ENCODE measurements at places on chromosomes 16 and 17.

DNA sequence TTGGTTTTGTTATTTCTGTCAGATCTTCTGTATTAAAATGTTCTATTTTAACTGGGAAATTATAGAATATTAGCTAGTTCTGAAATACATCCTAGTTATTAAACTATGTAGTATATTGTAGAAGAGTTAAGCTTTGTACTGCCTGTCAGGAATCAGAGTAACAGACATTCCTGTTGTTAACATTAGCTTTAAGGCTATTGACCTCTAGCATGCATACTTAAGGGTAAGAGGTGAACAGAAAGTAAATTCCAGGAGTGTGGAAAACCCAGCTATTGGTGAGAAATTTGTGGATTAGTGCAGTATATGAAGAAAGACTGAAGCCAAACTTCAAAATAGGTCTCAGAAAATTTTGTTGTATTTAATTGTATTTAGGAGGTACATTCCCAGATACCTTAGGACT, 111.3 kb downstream of the CHD9 start:
- DNase-seq: no peak

DNA sequence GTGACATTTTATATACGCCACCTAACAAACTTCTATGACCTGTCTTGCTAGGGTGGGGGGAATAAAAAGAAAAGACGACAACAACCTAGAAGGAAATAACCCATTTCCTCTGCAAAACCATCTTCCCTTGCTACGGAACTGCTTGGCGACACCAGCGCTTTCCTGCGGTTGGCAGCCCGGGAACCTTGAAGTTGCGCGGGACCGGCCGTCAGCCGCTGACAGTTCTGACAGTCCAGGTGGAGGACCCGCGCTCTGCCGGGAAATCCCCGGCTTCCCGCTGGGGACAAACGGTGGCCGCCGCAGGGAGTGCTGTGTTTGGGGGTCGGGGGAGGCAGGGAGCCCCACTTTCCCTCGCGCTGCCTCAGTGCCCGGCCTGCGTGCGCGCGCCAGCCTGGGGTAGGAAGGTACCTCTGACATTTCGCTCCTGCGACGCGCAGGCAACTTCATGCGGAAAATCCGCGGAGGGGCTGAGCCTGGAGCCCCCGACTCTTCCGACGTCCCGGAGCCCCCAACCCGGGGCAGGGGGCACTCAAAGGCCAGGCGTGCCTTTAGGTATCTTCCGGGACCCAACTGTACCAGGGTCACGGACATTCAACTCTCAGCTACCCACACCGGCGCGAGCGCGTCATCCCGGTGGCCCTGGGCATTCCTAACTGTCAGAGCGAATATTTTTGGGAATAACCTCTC, 516 bp downstream of the SLC16A6 start:
- no peak for DNase-seq

DNA sequence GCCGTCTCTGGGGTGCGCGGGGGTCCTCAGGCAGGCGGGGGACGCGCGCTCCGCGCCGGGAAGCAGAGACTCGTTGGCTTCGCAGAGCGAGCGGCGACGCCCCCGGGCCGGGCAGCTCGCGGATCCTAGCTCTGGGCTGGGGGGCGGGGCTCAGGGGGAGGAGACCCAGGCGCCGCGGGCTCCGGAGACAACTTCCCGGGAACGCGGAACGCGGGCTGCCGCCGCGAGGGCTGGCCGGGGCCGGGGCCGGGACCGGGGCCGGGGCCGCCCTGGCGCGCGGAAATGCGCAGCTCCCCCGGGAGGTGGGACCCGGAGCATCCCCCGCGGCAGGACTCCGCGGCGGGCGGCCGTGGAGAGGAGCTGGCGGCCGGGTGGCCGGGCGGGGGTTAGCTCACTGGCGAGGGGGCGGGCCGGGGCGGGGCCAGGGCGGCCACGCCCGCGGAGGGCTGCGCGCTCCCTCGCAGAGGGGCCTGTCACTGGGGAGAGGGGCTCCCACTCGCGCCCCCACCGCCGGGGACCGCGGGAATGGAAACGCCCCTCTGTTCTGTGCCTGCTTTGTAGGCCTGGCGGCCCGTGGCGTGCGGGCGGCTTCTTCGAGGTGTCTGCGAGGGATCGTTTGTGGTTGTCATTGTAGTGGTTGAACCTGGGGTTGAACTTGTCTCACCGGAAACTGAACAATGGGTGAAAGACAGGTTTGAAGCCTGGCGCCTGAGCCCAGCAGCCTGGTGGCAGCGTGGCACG, at the start of gene GAS7:
TSS of gene GAS7 (minus strand) at position 98 of the 741 bp plus-strand sequence.
- DNase-seq: no peak

DNA sequence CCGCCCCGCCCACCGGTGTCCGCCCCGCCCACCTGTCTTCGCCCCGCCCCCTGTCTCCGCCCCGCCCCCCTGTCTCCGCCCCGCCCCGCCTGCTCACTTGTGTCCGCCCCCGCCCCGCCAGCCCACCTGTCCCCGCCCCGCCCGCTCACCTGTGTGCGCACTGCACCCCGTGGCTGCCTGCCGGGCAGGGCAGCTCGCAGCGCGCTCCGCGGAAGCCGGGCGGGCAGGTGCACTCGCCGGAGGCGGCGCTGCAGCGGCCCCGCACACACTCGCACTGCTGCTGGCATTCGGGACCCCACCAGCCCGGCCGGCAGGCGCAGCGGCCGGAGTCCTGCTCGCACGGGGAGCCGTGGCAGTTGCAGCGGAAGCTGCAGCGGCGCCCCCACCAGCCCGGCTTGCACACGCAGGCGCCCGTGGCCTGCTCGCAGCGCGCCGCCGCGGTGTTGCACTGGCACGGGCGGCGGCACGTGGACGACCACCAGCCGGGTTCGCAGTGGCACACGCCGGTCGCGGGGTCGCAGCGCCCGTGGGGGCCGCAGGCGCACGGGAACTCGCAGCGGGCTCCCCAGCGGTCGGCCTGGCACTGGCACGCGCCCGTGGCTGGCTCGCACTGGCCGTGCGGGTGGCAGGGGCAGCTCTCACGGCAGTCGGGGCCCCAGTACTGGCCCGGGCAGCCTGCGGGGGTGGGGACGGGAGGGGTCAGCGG, 2.1 kb downstream of the SCARF1 start:
- peak; percentile 45 for DNase-seq

DNA sequence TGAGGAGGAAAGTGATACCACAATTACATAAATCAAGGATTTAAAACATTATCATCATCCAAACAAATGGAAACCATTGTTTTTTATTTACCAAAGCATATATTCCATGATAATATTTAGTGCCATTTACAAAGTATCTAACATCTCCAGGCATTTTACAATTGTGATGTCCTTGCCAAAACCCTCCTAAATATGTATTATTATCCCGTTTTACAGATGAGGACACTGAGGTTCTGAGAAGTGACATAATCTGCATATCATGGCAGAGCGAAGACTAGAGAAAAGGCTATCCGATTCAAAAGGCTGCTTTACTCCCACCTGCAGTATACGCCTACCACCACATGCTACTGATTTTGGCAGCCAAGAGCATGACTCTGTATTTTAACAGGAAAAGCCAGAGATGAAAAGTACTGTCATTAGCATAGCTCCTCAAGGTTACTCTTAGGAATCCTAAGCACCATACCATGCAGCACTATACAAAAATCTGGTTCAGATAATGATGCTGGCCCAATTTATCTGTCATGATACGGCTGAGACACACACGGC, 301.4 kb downstream of the CA10 start:
- DNase-seq: no peak

DNA sequence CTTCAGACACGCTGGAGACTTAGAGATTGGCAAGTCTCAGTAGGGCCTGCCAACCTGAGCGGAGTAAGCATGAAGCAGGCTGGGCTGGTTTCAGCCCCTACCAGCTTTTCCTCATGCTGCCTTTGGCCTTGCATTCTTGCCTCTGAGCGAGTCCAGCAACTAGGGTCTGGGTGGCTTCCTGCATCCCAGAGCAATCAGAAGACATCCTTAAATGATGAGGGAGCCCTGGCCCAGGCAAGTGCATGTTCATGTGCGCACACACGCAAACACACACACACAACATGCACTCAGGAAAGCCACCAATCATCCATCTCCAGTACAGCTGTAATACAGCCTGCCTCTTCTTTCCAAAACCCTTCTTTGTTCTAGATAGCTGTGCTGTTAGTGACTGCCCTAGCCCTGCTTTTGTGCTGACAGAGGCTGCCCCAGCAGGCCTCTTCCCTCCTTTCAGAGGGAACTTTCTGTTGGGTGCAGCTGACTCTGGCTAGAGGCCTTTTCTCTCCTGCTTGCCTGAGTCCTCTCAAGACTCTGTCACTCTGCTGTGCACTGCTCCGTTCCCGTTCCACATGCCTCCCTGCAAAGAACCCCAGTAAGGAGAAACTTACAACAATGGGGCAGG, 30.7 kb upstream of the TBX2 start:
- no peak for DNase-seq

GRCh38 chr17:83186226-83186625, 106.8 kb downstream of the METRNL start:
- DNase-seq: no peak

DNA sequence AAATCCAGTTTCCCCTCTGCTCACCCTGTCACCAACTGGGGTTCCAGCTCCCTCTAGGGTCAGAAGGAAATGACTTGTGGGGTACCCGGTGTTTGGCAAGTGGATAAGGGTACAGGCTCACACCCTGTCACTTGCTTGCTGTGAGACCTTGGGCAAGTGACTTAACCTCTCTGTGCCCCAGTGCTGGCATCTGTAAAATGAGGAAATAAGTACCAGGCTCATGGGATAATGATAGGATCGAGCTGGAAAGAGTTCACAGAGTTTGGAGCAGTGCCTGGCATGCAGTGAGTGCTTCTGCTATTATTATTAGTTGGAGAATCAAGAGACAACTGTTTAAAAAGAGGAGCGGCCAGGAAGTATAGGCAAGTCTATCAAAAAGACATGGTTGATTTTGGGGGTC, 53.7 kb upstream of the DLX4 start:
- no peak for DNase-seq

DNA sequence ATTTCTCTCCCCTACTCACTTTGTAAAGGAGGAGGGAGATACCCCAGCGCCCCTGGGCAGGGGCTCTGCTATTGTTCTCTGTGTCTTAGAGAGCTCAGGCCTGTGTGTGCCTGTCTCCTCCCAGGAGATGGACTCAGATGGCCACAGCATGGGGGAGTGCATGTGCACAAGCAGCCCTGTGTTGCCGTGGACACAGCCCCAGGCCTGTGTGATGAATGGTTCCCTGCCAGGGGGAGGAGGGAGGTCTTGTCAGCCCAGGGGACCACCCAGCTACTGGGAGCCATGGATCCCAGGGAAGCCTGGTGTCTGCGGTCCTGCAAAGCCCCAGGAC, 26.3 kb downstream of the GINS2 start:
- DNase-seq: no peak

DNA sequence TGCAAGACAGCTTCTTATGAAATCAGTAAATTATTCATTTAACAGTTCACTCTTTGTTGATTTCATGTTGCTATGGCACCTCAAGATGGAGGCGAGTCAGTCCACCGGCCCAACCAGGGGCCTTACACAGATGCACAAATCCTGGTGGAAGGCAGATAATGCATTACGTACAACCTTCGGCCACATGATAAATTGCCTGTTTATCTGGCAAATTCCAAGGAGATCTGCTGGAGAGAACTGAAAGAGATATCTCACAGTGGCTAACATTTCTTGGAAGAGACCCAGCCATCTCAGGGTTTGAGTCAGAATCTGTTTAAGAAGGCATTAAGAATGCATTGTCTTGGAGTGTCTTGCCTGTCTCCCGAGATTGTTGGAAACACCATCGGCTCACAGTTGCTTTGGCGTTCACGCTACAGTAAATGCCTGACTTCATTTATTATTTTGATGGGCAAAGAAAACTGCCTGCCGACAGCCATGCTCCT, 225.6 kb downstream of the MSI2 start:
- DNase-seq: no peak

- no peak for DNase-seq
Measured at GRCh38 chr17:27313301-27313700, 19.4 kb downstream of the WSB1 start.

- no peak for DNase-seq
Measured at GRCh38 chr16:3478242-3478925, 16.9 kb downstream of the C16orf90 start.

GRCh38 chr16:12155235-12155634, 178.7 kb downstream of the SNX29 start:
- no peak for DNase-seq

DNA sequence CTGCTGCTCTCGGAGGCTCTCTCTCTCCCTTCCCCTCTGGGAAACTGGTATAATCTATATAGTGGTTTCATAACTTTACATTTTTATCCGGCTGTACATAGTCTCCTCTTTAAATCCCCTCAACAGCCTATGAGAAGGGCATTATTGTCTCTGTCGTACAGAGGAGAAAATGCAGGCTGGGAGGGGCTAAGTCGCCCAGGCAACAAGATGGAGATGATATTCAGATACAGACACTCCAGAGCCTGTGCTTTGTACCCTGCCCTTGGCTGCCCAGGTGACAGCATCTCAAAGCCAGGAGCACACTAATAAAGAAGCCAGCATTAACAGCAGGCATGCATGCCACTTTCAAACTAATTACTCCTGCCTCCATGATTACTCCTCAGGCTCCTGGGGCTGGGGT, 4.7 kb upstream of the EIF1 start:
- DNase-seq: no peak

DNA sequence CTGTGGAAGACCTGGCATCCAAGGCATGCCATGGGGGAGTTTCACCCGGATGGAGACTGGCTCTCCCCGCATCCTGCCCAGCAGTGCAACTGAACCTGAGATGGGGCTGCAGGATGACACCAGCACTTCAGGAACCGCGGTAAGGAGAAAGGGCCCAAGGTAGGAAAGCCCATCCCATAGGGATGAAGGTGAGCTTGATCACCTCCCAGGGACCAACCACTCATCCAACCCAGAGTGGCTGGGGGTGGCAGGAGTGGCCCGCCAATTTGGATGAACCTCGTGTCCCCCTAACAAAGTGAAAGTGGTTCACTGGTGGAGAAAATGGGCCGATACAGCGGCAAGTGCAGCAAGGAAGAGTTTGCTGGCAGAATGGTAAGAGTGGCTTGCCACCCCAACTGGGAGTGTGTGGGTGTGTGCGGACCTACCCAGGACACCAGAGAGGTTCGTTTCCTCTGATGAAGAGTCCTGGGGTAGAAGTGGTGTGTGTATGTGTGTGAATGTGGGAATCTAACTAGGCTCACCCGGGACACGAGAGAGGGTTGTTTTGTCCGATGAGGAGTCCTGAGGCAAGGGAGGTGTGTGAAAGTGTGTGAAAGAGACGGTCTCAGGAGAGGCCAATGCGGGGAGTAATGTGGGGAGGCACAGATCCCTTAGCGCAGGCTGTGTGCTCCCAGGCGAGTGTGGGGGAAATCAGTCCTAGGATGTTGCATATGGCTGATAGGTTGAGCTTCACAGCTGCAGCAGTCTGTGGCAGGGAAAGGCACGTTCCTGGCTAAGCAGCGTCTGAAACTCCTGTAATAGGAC, 22.6 kb downstream of the ACSM1 start:
- no peak for DNase-seq
